Metanephros (tissue), 2 donors: ENCODE measurements at places on chromosomes 2 and 18. TPM values are rescaled to one million over a fixed set of nuclear protein-coding genes. Genes with fewer than 3 reads are reported as not detected.

MAP3K19 gene
- total RNA-seq, result 0.12 TPM

EMILIN1 gene
- total RNA-seq, result 164 TPM

TUBA4B gene
- total RNA-seq, result not detected

RTN4 gene
- total RNA-seq, result 240 TPM

IL1RN gene
- 6.0 TPM for total RNA-seq

SKOR2 gene
- not detected for total RNA-seq

TYW5 gene
- total RNA-seq, result 12.0 TPM

CCDC178 gene
- total RNA-seq, result 2.9 TPM

SALL3 gene
- 10.9 TPM for total RNA-seq

ARHGAP15 gene
- total RNA-seq, result 25.2 TPM

CD28 gene
- total RNA-seq, result 2.7 TPM

SLC16A14 gene
- 10.1 TPM for total RNA-seq

GKN2 gene
- 0.53 TPM for total RNA-seq

SPRED2 gene
- 23.7 TPM for total RNA-seq

BUB1 gene
- total RNA-seq, result 20.3 TPM

NR4A2 gene
- 2.3 TPM for total RNA-seq
